ENCODE measurements at places on chromosomes 16 and 17.

DNA sequence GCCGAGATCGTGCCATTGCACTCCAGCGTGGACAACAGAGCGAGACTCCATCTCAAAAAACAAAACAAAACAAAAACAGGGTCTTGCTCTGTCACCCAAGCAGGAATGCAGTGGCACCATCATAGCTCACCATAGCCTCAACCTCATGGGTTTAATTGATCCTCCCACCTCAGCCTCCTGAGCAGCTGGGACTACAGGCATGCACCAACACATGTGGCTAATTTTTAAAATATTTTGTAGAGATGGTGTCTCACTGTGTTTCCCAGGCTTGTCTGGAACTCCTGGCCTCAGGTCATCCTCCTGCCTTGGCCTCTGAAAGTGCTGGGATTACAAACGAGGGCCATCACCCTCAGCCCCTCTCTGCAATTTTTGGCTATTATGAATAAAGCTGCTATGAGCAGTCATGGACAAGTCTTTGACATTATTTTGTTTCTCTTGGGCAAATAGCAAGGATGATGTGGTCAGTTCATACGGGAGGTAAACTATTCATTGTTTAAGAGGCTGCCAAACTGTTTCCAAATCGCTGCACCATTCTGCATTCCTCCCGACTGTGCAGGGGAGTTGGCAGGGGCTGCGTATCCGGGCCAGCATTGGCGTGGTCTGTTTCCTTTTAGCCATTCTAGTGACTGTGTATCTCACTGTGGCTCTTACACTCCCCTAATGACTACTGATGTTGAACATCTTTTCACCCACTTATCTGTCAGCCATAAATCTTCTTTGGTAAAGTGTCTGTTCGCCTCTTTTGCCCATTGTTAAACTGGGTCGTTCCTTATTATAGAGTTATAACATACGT, 21.1 kb downstream of the EIF4A3 start:
- H3K27ac ChIP-seq: no peak overlapping the region
- no peaks in the 10 kb centered on the region for H3K36me3 ChIP-seq
- H3K4me3 ChIP-seq: no peak overlapping the region
- no peaks in the 10 kb centered on the region for H3K27me3 ChIP-seq

DNA sequence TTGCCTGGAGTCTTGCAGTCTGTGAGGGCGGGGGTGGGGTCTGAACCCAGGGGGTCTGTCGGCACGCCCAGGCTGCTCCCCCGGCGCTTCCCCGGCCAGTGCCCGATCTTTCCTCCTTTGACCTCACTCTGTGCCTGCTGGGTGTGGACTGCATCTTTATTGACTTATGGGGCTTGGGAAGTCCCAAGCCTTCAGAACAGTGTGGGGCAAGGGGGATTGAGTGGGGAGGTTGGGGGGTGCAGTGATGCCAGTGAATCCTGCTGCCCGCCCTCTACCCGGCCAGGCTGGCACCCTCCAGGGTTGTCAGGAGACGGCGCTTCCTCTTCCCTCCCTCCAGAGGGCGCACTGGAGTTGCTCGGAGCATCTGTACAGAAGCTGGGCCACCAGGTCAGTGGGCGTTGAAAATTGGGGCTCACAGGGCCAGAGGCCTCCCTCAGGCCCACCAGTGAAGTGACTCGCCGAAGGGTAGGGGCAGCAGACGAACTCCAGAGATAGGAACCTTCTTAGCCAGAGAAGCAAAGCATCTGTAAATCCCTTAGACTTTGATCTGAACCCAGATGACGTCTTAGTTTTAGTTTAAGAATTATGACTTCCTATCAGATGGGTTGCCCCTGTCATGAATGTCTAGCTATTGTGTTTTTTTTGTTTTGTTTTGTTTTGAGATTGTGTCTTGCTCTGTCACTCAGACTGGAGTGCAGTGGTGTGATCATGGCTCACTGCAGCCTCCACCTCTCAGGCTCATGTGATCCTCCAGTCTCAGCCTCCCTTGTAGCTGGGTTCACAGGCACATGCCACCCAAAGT, 184.8 kb upstream of the CIBAR2 start:
- no peak overlapping the region for H3K27ac ChIP-seq
- no peaks in the 10 kb centered on the region for H3K27me3 ChIP-seq
- H3K4me3 ChIP-seq: no peak overlapping the region

- H3K4me1 ChIP-seq: peaks cover 10% of the 10 kb centered on the region
- no peak overlapping the region for H3K27ac ChIP-seq
- H3K4me3 ChIP-seq: no peak overlapping the region
- no peaks in the 10 kb centered on the region for H3K27me3 ChIP-seq
- no peaks in the 10 kb centered on the region for H3K36me3 ChIP-seq
Observed at GRCh38 chr17:29378500-29378899, 11.7 kb upstream of the TAOK1 start.

DNA sequence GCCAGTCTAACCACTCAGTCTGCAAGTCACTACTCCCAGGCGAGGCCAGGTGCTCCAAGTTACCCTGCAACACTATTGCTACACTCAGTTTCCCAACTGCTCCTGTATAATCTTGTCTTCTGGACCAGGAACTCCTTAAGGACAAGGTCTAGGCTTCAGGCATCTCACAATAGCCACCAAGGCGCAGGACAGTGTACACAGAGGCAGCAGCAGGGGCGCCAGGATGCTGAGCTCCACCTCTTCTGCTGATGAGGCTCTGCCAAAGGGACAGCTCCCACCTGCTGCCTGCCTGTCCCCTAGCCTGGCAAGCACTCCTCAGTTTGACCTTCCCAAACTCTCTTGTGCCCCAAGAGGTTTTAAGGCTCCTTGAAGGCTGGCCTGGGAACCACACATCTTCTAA, 3.4 kb downstream of the SLC25A11 start:
- H3K4me3 ChIP-seq: no peak overlapping the region
- DNase-seq: no peak
- peaks cover 34% of the 10 kb centered on the region for H3K4me1 ChIP-seq
- peaks cover 25% of the 10 kb centered on the region for H3K36me3 ChIP-seq
- H3K27ac ChIP-seq: no peak overlapping the region

GRCh38 chr16:79560923-79561322, 39.6 kb downstream of the MAF start:
- no peak overlapping the region for H3K27ac ChIP-seq
- no peak for DNase-seq
- peaks cover 6% of the 10 kb centered on the region for H3K4me1 ChIP-seq
- H3K36me3 ChIP-seq: no peaks in the 10 kb centered on the region

DNA sequence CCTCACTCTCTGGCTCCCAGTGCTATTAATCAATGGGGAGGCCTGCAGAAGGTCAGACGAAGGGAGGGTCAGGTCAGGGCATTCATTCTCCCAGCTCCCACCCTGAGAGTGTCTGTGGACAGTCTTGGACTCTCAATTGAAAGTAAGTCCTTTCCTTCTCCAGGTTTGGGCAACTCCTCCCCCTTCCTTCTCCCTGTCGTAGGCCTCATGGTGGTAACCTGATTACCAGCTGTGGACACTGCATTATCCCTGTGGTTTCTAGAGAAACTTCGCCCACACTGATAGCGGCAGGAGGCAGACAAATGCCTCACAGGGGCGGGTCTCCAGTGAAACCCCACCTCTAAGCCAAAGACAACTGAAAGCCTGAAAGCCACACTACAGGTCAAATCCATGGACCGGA, 57.7 kb upstream of the SLC25A19 start:
- DNase-seq: no peak
- no peaks in the 10 kb centered on the region for H3K27me3 ChIP-seq
- H3K36me3 ChIP-seq: no peaks in the 10 kb centered on the region
- H3K27ac ChIP-seq: no peak overlapping the region
- H3K4me3 ChIP-seq: no peak overlapping the region
